D721Med (cell line): ENCODE measurements at places on chromosomes 12 and 14.

GRCh38 chr12:45730084-45730347 is 510 bp downstream of the ARID2 start:
- DNase-seq, result no peak

- DNase-seq, result no peak
Observed at GRCh38 chr12:21608196-21608595, 3.5 kb upstream of the GYS2 start.

DNA sequence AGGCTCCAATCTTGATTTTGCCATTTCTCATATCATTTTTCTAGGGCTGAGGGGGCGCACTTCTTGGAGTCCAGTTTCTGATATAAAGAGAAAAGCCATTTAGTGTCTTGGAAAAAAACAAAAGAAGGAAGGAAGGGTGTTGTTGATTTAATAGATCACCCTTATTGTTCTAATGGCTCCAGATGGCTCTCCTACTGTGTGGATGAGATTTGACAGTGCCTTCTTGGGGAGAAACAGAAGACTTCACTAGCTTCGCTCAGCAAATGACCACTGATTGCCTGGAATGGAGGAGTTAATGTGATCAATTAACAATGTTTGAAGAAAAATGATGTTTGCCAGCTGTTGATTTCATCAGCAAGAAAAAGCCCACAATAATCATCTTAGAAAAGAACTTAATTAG is 216.2 kb downstream of the APAF1 start:
- DNase-seq, result no peak

DNA sequence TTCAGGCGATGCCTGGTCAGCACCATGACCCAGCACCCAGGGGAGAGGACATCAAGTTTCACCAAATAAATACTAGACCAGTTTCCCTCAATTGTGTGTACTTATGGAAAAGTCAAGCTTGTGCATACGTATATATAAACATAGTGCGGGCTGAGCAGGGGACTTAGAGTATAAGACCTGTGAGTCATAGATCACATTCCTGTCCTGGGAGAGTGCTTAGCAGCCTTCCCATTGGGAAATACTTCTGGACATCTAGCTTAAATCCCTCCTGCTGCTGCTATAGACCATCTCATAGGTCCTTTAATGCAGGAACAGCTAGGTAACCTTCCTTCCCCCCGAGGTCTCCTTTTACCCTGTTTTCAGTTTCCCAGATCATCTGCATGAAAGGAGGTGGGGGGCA is 51.9 kb downstream of the PRMT8 start:
- DNase-seq, result no peak

- no peak for DNase-seq
Observed at GRCh38 chr12:13777374-13777773, 204.0 kb downstream of the GRIN2B start.

DNA sequence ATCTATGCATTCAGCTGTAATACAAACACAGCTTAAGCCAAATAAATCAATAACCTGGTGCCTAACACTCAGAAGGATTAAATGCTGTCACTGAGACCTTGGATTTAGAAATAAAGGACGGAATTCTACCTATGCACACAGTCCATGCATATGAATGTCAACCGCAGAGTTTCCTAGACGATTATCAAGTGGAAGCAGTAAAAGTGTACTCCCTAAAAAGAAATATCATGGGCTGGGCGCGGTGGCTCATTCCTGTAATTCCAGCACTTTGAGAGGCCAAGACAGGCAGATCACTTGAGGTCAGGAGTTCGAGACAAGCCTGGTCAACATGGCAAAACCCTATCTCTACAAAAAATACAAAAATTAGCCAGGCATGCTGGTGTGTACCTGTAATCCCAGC is 188.2 kb upstream of the DYRK2 start:
- DNase-seq, result no peak

DNA sequence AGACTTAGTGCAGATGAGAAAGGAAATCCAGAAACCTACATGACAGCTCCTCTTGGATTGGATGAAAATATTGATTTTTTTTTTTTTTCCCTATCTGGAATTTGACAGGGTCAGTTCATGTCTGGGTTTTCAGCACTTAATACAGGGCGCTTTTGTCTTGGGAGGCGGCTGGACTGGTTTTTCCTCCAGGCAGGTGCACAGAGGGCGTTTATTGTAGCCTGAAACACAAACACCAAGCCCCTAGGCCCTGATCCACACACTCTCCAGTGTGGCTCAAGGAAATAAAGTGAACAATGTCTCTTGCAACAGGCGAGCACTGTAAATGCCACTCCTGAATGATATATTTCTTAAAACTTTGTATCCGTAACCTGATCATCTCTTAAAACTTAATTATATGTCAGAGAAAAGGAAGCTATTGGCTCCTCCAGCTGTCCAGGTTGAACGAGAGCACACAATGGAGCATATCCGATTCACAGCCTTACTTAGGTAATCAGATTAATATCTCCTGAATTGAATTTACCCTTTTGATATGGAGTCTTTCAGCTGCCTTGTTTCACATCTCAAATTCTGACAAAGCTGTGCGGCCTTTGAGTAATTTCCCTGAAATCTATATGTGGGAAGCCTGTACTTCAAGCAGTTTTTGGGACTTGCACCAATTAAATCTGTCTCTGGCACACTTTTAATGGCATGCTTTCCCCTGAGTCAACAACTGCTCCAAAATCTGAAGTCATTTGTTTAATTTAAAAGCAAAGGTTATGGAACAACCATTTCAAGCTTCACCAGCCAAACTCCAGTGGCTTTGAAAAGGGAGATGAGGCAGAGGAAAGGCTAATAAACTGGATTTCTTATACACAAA is 485.7 kb downstream of the ZFP36L1 start:
- no peak for DNase-seq

- no peak for DNase-seq
Observed at GRCh38 chr12:49776858-49777257, 35.5 kb downstream of the TMBIM6 start.

DNA sequence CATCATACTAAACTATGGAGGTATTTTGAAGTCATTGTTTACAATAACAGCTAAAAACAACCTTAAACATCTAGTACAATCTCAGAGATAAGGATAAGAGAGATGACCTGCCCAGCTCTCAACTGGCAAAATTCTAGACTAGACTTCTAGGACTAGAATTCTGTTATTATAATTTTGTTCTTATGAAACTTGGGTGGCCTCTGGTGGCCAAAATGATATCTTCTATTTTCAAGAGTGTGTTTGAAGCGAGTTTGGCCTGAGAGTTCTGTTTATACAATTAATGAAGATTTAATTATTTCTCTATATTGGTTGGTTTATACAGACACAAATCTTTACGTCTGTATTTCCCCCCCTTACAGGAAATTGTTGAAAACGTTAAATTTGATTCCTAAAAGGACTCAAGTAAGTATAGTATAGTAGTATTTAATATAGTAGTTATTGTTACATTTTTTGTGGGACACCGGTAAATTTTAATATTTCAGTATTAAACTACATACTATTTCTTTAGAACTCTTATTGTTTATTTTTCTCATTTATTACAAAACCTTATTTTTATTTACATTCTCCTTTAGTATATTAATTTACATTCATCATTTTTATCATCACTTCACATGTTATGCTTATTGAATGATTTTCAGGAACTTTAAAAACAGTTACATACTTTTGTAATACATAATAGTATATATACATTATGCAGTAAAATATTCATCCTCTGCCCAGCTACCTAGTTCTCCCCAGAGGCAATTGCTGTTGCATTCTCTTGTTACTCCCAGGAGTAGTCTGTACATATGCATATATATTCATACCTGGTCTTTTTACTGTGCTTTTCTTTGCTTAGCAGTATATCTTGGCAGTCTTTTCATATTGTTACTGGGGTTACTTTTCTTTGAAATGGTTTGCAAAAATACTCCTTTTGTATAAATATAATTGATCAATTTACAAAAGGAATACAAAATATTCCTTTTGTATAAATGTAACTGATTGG is 6.6 kb downstream of the PPHLN1 start:
- no peak for DNase-seq

- no peak for DNase-seq
Observed at GRCh38 chr12:75364919-75365318, 26.0 kb upstream of the GLIPR1L2 start.

- DNase-seq, result no peak
Observed at GRCh38 chr14:91350483-91350812, 67.2 kb downstream of the CCDC88C start.

- no peak for DNase-seq
Observed at GRCh38 chr12:6076776-6077691, 47.4 kb downstream of the VWF start.

DNA sequence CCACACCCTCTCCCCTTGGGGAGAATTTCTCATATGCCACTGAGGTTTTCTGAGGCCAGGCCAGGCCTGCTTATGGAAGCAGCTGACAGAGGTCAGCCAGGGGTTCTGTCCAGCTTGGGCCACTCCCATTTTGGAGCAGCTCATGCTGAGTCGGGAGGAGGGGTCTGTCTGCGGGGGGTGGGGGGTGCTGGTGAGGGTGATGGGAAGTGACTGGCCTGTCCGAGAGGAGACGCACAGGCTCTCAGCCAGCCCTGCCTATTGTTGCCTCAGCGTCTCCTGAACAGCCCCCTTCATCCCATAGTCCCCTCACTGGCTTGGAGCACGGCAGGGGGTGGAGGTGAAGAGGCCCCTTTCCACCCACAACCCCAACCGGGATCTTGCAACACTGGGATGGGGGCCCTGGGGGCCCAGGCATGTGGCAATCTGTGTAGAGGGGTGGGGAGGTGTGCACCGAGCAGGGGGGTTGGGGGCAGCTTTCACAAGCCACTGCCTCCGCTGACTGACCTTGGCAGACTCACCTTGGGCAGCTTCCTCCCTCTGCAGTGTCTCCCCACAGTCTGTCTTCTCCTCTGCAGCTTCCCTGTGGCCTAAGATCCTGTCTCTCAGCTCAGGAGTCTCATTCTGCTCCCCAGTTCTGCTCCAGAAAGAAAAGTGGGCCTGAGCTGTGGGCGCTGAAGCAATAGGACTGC is 5.5 kb downstream of the CEBPE start:
- DNase-seq, result no peak

GRCh38 chr12:26523708-26524150 is 309.3 kb downstream of the ITPR2 start:
- no peak for DNase-seq

GRCh38 chr14:52596320-52596719 is 43.7 kb downstream of the GPR137C start:
- DNase-seq, result no peak

DNA sequence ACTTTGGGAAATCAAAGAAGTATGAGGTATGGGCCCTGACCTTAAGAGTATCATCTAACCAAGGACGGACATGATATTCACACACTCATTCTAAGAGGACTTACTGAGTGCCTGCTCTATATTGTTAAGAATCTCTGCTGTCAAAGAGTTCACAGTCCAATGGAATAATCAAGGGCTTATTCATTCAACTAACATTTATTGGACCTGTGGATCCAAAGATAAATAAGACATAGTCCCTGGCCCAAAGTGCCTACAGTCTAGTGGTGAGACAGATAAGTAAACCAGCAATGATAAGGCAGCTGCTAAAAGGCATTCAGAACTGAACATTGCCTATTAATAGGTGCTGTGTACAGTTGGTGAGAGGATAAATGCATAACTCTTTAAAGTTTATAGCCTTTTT is 11.0 kb downstream of the WDR20 start:
- no peak for DNase-seq

DNA sequence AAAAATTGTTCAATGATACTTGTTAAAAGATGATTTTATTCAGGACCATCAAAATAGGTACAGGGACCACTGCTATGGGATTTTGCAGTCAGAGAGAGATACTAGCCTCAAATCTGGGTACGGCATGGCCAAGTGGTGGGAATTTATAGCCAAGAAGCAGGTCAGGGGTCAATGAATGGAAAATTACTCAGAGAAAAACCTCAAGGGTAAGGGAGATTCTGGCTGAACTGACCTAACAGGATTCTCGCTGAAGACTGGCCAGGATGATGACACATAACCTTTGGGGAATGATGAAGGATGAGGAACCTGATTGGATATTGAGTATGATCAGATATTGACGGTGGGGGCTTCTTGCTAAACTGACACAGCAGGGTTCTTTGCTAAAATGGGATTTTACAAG is 32.7 kb downstream of the DEPDC4 start:
- no peak for DNase-seq

DNA sequence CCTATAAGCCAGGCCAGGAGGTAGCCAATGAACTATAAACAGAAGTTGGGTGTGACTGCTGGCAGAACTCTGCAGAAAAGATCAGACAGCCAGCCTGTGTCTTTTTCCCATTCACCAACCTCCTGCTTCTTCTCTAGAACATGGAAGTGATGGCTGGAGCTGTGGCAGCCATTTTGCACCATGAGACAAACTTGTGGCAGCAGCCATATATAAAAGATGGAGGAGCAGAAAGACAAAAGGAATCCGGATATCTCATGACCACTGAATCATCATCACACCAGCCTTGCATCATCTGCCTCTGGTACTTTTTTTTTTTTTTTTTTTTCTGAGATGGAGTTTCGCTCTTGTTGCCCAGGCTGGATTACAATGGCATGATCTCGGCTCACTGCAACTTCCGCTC is 8.7 kb downstream of the BEGAIN start:
- DNase-seq, result no peak

GRCh38 chr12:67434671-67435370 is 165.7 kb downstream of the CAND1 start:
- no peak for DNase-seq

- DNase-seq, result no peak
Observed at GRCh38 chr14:22213120-22213519, 375.9 kb downstream of the DAD1 start.

DNA sequence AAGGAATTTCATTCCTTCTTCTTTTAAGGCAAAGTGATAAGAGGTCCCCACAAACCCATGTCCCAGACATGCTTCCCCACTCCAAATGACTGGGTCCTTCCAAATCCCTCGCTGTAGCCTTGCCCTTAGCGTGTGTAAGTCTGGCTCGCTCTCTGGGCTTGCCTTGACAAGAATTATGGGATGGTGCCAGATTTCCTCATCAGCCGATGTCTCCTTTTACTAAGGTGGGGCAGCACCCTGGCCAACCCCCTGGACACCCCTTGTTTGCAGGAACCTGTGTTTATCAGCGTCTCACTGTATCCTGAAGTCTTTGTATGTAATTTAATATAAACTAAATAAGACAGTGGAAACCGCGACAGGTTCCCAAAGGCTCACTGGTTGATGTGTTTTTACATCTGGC is 493.3 kb downstream of the EGLN3 start:
- DNase-seq, result no peak

DNA sequence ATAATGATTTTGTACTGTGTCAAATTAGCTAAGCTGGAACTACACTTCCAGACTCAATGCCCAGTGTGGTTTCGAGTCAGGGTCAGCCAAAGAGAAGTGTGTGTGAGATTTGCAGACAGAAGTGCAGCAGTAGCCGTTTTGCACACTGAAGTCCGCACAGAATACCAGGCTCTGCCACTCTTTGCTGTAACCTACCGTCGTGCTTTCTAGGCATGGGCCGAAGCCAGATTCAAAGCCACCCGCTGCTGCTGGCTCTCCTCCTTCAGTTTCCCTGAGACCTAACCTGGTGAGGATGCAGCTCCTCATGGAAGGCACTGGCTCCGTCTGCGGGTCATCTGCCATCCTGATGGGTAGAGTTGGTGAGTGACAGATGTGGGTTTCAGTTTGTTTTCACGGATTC is 48.8 kb downstream of the LRTM2 start:
- no peak for DNase-seq

GRCh38 chr12:47415054-47415453 is 290.8 kb downstream of the RPAP3 start:
- no peak for DNase-seq
